ENCODE measurements at places on chromosomes 4 and X.

DNA sequence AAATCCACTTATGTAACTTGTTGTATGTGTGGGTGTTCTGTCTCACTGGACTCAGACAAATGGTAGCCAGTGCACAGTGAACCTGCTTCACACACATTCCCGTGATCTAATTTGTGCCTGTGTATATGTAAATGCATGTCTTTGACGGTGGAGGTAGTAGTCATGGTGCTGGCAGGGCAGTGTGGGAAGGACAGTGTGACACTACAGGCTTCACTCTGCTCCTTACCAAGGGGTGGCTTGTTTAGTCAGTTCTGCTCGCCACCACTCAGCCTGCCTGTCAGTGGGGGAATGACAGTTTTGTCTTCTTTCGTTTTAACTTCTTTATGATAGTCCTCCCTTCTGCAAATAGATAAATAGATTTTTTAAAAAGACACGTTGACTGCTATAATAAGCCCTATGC lies 17.7 kb upstream of the PAQR3 start:
- DNase-seq: peak; percentile 17

DNA sequence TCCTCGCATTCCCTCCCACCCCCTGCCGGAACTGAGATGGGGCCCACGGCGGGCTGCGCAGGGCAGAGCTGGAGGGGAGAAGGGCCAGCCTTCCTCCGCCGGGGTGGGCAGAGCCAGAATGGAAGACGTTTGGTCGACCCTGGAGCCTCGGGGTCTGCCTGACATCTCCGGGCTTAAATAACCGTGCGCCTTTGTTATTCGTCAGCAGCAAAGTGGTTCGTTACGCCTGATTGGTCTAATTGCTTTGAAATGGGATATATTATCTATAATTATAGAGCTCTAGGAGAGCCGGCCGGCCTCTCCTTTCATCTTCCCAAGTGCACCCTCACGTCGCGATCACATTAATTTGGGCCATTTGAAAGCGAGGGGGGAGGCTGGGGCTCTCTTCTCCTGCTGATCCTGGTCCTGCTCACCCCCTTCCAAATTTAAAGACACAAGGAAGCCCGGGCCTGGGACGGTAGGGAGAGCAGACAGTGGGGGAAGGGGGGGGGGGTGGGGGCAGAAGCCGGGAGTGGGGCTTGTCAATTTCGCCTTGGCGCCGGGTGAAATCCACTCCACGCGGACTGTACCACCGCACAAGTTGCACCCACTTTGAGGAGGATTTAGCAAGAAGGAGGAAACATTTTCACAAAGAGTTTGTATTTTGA lies 4.7 kb upstream of the MSX1 start:
- no peak for DNase-seq

DNA sequence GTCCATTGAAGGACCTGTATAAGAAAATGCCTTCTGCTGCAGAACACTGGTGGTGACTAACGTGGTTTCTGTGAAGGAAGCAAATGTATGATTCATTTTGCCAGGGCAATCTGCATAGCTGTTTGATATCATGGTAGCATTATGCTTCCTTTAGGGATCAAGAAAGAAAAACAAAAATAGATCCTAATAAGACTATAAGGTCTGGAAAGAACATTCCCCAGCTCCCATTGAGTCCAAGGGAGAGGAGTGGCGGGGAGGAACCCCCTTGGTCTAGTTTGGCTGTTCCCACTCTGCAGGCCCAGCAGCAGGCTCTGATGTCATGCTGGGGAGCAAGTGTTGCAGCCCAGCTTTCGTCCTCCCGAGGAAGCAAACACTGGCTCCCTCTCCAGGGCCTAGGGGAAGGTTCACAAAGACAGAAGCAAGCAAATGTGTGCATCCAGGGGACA lies 154.5 kb upstream of the GALNT7 start:
- peak; percentile 40 for DNase-seq

GRCh38 chr4:18042754-18043153 lies 21.2 kb upstream of the LCORL start:
- no peak for DNase-seq

DNA sequence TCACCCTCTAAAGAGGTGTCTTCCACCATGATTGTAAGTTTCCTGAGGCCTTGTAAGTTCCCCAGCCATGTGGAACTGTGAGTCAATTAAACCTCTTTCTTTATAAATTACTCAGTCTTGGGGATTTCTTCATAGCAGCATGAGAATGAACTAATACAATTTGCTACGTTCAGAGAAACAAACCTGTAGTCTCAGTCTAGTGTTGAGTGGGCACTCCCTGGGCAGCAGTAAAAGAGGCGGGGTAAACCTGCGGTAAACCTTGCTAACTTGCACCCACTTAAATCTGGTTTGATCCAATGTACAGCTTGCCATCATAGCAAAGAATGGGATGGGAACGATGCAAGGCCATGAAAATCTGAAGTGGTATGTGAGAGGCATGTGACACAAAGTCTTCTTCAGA lies 22.4 kb downstream of the GRXCR1 start:
- DNase-seq: no peak

DNA sequence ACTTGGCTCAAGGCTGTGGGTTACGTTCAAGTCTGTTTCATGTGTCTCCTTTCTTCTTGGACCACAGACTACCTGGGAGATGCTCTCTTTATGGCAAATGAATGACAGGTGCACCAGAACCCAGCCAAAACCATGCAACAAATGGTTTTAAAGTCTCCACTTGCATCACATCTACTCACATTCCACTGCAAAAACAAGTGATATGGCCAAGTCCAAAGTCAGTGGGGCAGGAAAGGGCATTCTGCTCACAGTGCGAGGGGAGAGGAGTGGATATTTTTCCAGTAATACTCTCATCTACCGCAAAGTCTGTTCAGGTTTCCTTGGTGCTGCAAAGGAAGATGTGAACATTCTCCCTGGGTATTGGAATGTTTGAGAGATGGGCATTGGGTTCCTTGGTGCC lies 120.5 kb downstream of the UCHL1 start:
- DNase-seq: no peak

DNA sequence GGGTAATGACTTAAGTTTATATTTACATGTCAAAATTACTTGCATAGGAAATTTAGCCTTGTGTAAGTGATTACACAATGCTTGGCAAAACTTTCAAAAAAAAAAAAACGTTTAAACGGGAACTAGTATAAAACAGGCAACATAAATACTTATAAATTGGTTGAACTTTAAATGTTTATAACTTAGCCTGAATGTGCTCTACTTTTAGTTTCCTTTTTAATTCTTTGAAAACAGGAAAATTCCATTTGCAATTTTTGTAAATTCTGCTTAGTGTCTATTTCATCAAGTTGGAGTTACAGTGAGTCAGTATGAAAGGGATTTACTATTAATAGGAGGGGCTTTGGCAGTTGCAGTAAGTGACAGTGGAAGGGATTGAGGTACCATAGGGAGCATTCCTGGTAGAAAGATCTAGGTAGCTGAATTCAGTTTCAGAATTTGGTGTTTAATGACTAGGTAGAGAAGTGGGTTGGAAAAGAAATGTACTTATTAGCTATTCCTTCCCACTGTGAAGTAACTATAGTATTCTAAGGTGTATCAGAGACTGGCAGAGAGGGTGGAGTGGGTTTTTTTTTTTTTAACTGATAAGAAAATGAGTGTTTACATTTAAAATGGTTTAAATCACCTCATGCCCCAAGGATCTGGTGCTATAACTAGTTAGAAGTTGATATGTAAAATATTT lies 2.8 kb downstream of the STAG2 start:
- DNase-seq: no peak

DNA sequence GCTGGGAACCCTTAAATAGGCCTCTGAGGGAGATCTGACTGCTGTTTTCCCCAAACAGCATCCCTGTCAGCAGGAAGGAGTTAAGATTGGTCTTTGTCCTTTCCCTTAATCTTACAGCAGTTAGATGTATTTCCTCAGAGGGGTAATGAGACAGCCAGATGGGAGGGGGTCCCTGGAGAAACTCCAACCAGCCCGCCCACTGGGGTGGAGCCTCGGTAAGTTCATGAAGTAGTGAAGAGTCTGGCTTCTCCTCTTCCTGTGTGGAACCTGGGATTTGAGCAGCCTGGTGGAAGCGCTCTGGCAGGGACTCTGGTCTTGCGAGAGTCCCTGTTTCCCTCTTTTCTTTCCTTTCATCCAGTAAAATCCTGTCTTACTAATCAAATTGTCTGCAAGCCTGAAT lies 330.0 kb downstream of the TLL1 start:
- DNase-seq: no peak

- no peak for DNase-seq
Measured at GRCh38 chr4:82398263-82398662, 24.5 kb upstream of the HNRNPD start.

GRCh38 chr4:118206627-118207026 lies 146.2 kb downstream of the PRSS12 start:
- no peak for DNase-seq

GRCh38 chr4:56512166-56512565 lies 6.6 kb downstream of the ARL9 start:
- no peak for DNase-seq

GRCh38 chr4:122480655-122481487 lies 24.3 kb upstream of the IL2 start:
- DNase-seq: no peak

- DNase-seq: no peak
Measured at GRCh38 chr4:2861631-2862436, 18.2 kb downstream of the ADD1 start.

- DNase-seq: no peak
Measured at GRCh38 chrX:107780525-107780924, 3.0 kb downstream of the NCBP2L start.

- no peak for DNase-seq
Measured at GRCh38 chrX:134694333-134695322, 36.4 kb upstream of the PLAC1 start.

- DNase-seq: no peak
Measured at GRCh38 chrX:38607976-38608375, 46.6 kb downstream of the TSPAN7 start.

DNA sequence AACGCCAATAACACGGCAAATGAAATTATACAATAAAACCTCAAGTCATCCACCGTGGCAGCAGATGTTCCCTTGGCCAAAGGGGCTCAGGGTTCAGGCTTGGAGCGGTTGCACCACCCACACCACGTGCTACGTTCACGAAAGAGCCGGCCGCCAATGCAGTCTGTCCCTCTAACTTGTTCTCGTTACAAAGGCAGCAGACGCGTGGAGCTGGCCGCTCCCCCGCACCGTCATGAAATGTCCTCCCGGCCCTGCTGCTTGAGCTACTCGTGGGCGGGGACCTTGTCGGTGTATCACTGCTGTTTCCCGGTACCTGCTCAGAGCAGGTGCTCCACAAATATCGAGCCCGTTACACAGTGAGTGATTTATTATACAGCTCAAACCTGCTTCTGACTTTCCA lies 36.4 kb upstream of the MAN2B2 start:
- no peak for DNase-seq

DNA sequence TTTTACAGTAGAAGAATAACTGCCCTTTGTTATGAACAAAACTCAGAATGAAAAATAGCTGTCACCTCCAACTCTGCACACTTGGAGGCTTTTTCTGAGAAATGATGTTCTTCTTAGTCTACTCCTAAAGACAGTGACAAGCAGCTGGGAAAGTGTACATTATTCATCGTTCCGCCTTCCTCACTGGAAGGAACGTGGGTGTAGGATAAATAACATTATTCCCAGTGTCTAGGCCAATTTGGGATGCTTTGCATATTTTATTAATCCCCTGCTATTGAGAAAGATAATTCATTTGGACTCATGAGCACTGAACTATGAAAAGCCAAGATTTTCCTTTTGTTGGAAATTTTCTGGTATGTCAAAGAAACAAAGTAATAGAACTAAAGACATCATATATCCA lies 87.8 kb downstream of the VCX2 start:
- no peak for DNase-seq

GRCh38 chrX:45428831-45429230 lies 228.2 kb upstream of the DIPK2B start:
- DNase-seq: no peak

DNA sequence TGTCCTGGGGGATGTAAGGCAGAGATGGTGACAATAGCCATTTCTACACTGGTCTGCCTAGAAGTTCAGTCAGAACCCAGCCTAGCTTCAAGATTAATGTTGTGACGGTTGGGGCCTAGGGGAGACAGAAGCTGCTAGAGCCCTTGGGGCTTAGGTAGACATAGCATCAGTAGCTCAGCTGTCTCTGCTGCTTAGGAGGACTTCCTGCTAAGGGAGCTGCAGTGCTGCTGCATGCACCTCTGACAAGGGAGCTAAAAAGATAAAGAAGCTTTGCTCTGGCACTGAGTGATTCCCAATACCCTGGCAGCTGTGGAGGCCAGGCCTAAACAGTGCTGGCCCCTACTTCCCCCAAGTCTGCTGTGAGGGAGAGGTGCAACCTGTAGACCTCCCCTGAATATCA lies 116.0 kb downstream of the CT47B1 start:
- no peak for DNase-seq

- no peak for DNase-seq
Measured at GRCh38 chr4:54525602-54526001, 132.2 kb upstream of the KIT start.

- DNase-seq: no peak
Measured at GRCh38 chrX:10828640-10829039, 208.3 kb upstream of the MID1 start.

- DNase-seq: no peak
Measured at GRCh38 chr4:48640225-48640624, 139.9 kb downstream of the FRYL start.

DNA sequence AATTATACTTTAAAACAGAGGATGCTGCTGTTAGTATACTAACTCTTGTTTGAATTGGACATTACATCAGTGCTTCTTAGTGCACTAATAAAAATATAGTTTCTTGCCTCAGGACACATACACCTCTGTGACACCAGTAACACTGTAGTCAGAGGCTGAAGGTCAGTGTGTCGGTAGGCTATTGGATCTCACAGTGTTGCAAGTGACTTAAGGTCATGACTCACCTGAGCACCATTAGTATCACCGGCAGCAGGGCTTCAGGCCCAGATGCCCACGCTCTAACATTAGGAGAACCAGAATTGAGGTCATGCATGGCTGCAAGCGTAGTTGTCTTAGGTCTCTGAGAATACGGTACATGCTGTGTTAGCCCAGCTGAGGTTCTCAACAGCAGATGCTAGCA lies 15.2 kb downstream of the ETDC start:
- no peak for DNase-seq

- DNase-seq: no peak
Measured at GRCh38 chr4:170336238-170336775, 246.6 kb upstream of the AADAT start.

GRCh38 chr4:40562208-40562607 lies 67.5 kb downstream of the RBM47 start:
- no peak for DNase-seq

DNA sequence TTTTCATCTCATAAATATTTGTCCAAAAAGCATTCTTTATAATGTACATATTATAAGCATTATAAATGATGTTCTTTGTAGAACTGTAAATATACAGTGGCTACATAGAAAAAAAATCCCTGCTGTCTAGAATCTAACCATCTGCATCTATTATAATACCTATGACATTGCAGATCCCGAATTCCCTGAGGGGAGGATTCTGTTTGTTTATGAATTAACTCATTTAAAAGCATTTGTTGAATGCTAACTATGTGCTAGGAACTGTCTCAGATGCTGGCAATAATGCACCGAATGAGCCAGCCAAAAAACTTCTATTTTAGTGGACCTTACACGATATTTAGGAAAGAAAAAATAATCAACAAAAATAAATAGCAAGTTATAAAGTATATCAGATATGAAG lies 189.6 kb downstream of the PACRGL start:
- no peak for DNase-seq

Data from hepatocyte (in vitro differentiated cells).